Stimulated activated CD4-positive, alpha-beta T cell treated with anti-CD3 and anti-CD28 coated beads, TNF-alpha, amount 100 ng/mL, for 1 hour (primary cell): ENCODE measurements at places on chromosomes 3 and 15.
A peak's percentile ranks its signal among the peaks of the same experiment; 100 is the strongest.

DNA sequence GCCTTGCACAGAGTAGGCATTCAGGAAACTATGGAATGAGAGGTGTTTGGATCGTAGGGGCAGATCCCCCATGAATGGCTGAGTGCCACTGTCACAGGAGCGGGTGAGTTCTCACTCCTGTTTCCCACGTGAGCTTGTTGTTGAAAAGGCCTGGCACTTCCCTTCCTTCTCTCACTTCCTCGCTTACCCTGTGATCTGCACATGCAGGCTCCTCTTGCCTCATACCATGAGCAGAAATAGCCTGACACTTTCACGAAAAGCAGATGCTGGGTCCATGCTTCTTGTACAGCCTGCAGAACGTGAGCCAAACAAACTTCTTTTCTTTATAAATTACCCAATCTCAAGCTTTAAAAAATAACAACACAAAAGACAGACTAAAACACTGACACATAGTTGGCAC is 55.4 kb downstream of the AGBL1 start:
- no peak for DNase-seq

DNA sequence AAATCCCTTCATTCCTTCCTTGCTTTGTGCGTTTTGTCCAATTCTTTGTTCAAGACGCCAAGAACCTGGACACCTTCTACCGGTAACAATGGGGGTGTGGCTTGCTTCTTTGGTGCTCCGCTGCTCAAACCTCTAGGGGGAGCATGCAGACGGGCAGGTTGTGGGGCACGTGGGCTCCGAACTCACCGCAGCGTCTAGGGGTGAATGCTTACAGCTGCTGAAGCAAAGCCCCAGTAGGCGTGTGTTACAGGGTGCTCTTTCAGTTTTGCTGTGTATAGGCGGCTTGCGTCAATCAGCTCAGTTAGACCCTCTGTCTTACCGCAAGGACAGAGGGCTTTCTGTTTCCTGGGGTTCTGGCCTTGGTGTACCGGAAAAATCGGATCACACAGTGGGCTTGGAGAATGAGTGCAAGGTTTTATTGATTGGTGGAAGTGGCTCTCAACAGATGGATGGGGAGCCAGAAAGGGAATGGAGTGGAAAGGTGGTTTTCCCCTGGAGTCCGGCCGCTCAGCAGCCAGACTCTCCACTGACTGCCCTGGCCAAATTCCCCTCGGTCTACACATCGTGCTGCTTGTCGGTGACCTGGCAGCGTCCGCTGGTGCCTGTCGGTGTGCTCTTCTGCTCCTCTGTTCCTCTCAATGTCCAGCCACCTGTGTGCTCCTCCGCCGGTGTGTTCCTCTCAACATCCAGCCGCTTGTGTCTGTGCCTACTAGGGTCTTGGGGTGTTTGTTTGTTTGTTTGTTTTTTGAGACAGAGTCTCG is 1.2 kb upstream of the LRRC34 start:
- DNase-seq = peak; percentile 36

- DNase-seq = no peak
These were observed 400.6 kb downstream of the ZBTB20 start for GRCh38 chr3:114746502-114746901.

- DNase-seq = no peak
These were observed 118.1 kb downstream of the SLC25A26 start for GRCh38 chr3:66338927-66339326.

DNA sequence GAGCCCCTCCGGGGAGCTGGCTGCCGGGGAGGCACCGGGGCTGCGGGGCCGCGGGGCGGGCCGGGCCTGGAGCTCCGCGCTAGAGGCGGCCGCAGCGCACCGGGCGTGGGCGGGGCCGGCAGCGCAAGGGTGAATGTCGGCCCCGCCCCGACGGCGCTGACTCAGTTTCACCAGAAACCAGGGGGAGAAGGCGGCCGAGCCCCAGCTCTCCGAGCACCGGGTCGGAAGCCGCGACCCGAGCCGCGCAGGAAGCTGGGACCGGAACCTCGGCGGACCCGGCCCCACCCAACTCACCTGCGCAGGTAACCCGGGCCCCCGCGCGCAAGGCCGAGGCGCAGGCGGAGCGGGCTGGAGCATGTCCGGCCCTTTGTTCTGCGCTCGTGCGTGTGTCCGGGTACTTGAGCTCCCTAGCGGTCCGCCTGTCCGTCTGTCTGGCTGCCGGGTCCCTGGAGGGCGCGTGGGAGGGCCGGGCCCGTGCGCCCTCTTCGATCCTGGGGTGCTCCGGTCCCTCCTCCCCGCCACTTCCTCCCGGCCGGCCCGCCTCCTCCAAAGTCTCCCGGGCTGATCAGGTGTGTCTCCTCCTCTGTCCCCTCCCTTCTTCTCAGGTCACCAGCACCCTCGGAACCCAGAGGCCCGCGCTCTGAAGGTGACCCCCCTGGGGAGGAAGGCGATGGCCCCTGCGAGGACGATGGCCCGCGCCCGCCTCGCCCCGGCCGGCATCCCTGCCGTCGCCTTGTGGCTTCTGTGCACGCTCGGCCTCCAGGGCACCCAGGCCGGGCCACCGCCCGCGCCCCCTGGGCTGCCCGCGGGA is at the start of gene SPINT1:
Gene SPINT1 (plus strand): TSS at position 164 of the 811 bp plus-strand sequence. CDS start 507 bp downstream, at position 671.
- DNase-seq = peak; percentile 65

DNA sequence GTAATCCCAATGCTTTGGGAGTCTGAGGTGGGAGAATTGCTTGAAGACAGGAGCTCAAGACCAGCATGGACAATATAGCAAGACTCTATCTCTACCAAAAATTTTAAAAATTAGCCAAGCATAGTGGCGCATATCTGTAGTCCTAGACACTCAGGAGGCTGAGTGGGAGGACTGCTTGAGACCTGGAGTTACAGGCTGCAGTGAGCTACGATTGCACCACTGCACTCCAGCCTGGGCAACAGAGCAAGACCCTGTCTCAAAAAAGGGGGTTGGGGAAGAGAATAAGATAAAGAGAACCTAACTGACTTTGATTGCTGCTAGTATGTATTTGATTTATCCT is 755 bp downstream of the CD200R1 start:
- no peak for DNase-seq

DNA sequence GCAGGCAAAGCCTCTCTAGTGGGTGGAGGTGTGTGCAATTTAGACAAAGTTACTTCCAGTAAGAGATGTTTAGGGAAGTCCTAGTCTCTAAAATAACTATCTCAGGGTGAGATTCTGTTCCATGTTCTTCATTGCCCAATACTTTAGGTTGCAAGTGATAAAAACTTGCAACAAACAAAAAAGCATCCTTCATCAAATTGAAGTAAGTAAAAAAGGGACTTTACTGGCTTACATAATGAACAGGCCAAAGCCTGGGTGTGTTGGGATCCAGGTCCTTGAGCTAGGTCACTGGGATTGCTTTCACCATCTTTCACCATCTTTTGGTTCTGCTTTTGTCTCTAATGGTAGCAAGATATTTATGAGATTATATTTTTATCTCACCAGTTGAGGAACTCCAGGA is 38.3 kb downstream of the CX3CR1 start:
- no peak for DNase-seq

- DNase-seq = no peak
These were observed 60.8 kb upstream of the POLG start for GRCh38 chr15:89395461-89395871.

- no peak for DNase-seq
These were observed 2.9 kb downstream of the NAA50 start for GRCh38 chr3:113743006-113743630.

DNA sequence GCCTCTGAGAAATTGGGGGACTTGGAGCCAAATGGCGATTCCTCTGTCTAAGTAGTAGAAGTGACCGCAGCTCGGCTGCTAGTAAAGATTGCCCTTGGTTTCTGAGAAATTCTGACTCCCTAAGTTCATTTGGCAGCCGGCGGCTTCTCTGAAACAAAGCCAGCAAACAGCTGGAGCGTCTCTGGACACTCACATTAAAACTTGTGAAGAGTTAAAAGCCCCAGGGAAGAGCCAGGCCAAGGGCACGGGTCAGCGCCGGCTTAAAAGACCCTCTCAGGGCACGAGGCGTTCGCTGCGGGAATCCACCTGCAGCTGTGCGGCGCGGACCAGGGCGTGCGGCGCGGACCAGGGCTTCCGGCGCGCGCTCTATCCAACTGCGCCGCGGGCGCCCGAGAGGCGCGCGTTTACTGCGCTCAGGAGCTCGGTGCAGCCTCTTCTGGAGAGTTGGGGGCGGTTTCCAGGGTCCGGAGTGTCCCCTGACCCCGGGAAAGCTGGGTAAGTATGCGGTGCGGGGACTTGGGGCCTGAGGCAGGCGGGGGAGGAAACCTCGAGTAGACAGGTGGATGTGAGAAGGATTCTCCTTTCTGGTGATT is at the start of gene COL6A5:
Gene COL6A5 (plus strand): TSS at position 186 of the 593 bp plus-strand sequence. CDS start 27,967 bp downstream, outside the sequence.
- no peak for DNase-seq

- no peak for DNase-seq
These were observed 984 bp downstream of the RNU6-1 start for GRCh38 chr15:67838789-67839332.

GRCh38 chr15:76829939-76830338 is 75.2 kb downstream of the SCAPER start:
- DNase-seq = no peak

GRCh38 chr3:32972482-32973146 is 21.2 kb downstream of the CCR4 start:
- no peak for DNase-seq

DNA sequence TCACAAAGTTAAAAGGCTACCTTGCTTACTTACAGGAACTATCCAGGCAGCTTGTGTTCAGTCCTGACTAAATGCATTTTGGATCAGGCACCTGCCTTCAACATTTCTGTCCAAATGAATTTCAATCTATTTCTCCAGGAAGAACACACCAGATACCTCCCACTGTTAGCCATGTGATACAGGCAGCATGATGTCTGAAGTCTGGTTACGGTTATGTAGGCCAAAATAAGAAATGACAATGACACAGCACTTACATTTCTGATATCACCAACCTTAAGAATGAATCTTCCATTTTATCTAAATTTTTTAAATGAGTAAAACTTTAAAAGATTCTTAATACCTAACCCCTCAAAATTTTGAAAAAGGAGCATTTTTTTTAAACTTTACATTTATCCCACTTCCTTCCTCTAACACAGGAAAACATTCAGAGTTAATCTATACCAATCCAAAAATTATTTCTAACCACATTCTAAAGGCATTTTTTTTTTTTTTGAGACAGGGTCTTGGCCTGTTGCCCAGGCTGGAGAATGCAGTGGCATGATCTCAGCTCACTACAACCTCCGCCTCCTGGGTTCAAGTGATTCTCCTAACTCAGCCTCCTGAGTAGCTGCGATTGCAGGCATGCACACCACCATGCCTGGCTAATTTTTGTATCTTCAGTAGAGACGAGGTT is at the start of gene MAP4:
Gene MAP4 (minus strand): TSS at position 116 of the 673 bp plus-strand sequence. CDS start 17,556 bp downstream, outside the sequence.
- DNase-seq = no peak

DNA sequence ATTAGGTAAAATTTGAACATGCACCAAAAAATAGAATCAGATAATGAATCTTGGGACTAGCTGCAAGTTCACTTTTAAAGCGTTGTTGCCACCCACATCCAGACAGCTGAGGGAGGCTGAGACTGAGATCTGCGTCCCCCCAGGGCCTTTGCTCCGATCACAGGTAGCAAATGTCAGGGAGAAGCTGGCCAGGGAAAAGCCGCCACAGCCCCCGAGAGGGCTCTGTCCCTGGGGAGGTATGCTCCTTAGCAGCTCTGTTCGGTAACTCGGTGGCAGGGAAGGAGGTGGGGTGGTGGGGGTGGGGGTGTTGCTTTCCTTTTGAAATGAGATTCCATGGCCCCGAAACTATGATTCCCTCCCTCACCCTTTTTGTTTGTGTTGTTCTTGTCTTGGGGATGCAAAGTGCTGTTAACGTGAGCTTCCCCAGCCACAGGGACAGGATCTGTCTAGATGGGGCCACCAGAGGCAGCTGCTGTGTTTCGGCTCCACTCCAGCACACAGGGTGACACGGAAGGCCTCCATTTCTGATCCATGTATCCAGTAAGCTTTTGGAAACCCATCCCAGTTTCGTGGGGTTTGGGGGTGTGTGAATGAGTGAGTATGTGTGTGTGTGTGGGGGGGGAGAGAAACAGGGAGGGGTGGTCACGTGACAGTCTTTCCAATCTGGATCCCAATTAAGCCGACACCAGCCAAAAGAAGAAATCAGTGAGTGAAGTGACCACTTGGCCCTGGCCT is 1.1 kb upstream of the MINAR1 start:
- no peak for DNase-seq

DNA sequence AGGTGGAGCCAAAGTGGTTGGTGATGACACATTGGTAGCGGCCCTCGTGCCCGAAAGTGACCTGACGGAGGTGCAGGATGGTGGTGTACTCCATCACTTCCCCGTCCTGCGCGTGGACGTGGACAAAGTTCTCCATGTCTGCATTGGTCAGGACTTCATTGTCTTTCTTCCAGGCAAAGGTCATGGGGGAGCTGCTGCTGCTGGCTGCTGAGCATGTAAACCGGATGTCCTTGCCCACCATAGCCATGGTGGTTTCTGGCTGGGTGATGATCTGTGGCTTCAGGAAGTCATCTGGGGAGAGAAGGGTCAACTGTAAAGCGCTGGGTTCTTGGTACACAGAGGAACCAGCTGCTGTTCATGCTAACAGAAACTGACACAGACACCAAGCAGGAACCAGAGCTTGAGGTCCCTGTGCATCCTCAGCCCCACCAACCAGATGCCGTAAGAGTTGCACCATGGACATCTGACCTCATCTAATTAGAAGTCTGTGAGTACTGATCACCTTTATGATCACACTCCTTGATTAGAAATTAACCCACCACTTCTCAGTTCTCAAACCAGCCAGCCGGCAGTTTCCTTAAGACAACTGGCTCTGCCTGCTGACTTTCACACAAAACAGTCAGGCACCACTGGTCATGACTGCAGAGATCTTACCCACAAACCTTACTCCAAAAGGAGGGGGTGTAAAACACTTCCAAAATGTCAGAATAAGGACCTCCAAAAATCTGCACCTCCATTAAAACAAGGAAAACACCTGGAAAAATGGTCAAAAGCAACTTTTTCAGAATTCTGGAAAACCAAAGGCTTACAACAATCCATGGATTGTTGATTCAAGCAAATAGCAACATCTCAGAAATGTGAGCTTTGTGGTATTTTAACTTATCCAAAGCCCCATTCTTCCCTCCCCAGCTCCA is 114.6 kb downstream of the LRIG1 start:
- DNase-seq = no peak

DNA sequence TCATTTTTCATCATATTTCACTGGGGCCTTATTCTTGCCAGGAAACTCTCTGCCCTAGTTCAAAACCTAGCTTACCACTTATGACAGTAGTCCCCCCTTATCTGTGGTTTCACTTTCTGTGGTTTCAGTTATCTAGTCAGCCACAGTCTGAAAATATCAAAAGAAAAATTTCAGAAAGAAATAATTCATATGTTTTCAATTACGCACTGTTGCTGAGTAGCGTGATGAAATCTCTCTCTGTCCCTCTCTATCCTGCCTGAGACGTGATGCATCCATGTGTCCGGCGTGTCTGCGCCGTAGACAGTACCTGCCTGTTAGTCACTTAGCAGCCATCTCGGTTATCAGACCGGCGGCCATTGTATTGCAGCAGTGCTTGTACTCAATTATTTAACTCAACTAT is 369.9 kb upstream of the MCTP2 start:
- DNase-seq = no peak

DNA sequence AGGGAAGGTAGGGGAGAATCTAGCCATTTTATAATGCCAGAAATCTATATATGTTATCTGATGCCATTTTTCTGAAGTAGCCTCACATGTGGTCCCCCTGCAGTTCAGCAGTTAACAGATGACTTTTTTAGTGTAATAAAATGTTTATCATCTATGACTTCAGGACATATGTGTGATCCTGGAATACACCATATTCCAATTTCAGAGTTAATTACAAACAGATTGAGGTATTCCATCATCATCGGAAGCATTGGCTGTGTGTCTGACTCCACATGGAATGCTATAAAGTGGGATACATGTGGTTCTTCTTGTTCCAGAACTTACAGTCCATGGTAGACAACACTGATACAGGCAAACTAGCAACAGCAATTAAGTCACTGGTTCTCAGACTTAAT is 45.9 kb upstream of the LIMD1 start:
- DNase-seq = no peak

- DNase-seq = no peak
These were observed 201.9 kb upstream of the STRIT1 start for GRCh38 chr3:155495387-155495786.
